Hepatocyte (in vitro differentiated cells): ENCODE measurements at places on chromosomes 7 and 10. TPM values are rescaled to one million over a fixed set of nuclear protein-coding genes. Genes with fewer than 3 reads are reported as not detected.

- H3K4me1 ChIP-seq = no peaks in the 10 kb centered on the region
- H3K4me3 ChIP-seq = peak overlapping the region; percentile 88
- peak; percentile 27 for DNase-seq
- no peak overlapping the region for H3K27ac ChIP-seq
- no peaks in the 10 kb centered on the region for H3K36me3 ChIP-seq
- H3K27me3 ChIP-seq = no peaks in the 10 kb centered on the region
Measured at GRCh38 chr7:90594751-90595317, 1.3 kb upstream of the CDK14 start.

DNA sequence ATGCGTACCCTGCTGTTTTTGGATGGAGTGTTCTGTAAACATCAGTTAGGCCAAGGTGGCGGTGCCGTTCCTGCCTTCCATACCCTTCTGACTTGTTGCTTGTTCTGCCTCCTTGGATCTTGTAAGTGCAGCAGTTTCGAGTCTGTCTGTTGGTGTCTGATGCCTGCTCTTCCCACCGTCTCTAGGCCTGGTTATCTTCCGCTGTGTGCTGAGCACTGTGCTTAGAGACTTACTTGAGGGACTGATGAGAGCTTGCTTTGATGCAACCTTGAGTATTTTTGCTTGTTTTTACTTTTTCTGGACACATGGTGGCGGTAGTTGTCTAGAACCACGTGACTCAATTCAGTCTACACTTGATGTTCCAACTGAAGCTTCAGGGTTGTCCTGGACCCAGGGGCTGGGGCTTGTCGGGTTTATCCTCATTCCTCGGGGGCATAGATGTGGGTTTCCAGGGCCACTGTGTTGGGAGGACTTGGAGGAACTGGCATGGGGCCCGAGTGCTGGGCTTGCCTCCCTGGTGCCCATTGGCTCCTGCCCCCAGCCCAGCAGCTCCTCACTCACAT is 14.4 kb upstream of the SPRN start:
- no peaks in the 10 kb centered on the region for H3K36me3 ChIP-seq
- H3K4me1 ChIP-seq = no peaks in the 10 kb centered on the region
- no peak for DNase-seq

- no peaks in the 10 kb centered on the region for H3K4me1 ChIP-seq
- H3K27ac ChIP-seq = no peak overlapping the region
- no peaks in the 10 kb centered on the region for H3K27me3 ChIP-seq
- peak; percentile 38 for DNase-seq
- no peaks in the 10 kb centered on the region for H3K36me3 ChIP-seq
- H3K4me3 ChIP-seq = no peak overlapping the region
Measured at GRCh38 chr10:110353244-110354119, 48.8 kb upstream of the SMNDC1 start.

GRCh38 chr7:23247046-23247602 is 549 bp downstream of the GPNMB start:
- no peak for DNase-seq
- H3K4me3 ChIP-seq = no peak overlapping the region
- H3K27me3 ChIP-seq = peaks cover 28% of the 10 kb centered on the region
- no peaks in the 10 kb centered on the region for H3K36me3 ChIP-seq
- peaks cover 4% of the 10 kb centered on the region for H3K4me1 ChIP-seq
- no peak overlapping the region for H3K27ac ChIP-seq

DNA sequence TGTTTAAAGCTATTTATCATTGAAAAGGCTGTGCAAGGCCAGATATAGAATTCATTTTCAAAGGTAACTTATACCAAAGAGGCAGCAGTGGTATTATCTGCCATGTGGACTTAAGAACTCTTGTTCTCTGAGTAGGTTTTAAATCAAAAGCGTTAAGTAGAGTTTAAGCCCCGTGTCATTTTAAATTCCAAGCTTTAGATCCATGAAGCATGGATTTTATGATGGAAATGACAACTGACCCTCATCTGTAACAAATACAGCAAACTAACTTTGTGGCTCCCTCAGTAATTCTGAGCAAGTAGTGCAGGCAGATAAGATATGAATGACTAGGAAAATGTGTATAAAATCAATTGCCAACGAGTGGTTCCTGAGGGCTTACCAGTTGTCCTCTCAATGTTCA is 247.0 kb downstream of the WDR11 start:
- H3K36me3 ChIP-seq = no peaks in the 10 kb centered on the region
- H3K27ac ChIP-seq = peak overlapping the region; percentile 5
- H3K4me3 ChIP-seq = no peak overlapping the region
- H3K27me3 ChIP-seq = no peaks in the 10 kb centered on the region

PUS7 gene
- 10.9 and 12.6 TPM in 2 replicates for total RNA-seq
